ENCODE measurements at places on chromosomes 4 and X.
A peak's percentile ranks its signal among the peaks of the same experiment; 100 is the strongest.

DNA sequence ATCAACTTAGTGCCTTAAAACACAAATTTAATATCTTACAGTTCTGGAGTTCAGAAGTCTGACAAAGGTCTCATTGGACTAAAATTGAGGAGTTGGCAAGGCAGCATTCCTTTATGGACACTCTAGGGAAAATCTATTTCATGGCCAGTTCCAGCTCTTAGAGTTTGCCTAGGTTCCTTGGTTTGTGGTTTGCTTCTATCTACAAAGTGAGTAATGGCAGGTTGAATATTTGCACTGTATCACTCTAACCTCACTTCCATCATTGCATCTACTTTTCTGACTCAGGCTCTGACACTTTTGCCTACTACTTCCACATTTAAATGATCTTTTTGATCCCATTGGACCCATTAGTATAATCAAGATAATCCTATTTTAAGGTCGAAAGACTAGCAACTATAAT lies 64.7 kb upstream of the PCDH10 start:
- no peak for DNase-seq

- DNase-seq = no peak
Observed at GRCh38 chr4:109690690-109691410, 12.4 kb downstream of the CASP6 start.

GRCh38 chrX:45735571-45735970 lies 534.9 kb upstream of the DIPK2B start:
- DNase-seq = no peak

DNA sequence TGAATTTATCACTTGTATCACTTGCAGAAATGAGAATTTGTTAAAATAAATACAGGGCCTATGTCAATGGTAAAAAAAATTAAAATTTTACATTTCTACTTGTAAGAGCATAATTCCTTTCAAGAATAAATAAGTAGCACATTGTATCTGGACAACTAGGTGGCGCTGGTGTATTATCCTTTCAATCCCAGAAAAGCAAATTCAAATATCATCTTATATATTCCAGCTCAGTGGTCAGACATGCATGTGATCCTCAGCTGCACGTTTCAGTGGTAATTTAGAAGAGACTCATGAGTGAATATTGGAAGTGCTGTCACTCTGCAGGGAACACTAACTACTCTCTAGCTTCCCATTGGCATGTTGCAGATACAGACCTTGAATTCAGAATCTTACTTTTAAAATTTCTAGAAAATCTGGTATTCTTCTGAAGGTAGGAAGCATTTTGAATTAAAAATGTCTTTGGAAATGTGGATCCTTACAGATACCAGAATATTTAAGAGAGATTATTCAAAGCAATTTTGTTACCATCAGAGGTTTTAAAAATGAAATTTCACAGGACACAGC lies 1414.7 kb upstream of the TENM3 start:
- DNase-seq = no peak

GRCh38 chrX:130688360-130688759 lies 214.6 kb downstream of the ENOX2 start:
- no peak for DNase-seq

- DNase-seq = no peak
Observed at GRCh38 chrX:53075011-53075410, 7.2 kb upstream of the TSPYL2 start.

DNA sequence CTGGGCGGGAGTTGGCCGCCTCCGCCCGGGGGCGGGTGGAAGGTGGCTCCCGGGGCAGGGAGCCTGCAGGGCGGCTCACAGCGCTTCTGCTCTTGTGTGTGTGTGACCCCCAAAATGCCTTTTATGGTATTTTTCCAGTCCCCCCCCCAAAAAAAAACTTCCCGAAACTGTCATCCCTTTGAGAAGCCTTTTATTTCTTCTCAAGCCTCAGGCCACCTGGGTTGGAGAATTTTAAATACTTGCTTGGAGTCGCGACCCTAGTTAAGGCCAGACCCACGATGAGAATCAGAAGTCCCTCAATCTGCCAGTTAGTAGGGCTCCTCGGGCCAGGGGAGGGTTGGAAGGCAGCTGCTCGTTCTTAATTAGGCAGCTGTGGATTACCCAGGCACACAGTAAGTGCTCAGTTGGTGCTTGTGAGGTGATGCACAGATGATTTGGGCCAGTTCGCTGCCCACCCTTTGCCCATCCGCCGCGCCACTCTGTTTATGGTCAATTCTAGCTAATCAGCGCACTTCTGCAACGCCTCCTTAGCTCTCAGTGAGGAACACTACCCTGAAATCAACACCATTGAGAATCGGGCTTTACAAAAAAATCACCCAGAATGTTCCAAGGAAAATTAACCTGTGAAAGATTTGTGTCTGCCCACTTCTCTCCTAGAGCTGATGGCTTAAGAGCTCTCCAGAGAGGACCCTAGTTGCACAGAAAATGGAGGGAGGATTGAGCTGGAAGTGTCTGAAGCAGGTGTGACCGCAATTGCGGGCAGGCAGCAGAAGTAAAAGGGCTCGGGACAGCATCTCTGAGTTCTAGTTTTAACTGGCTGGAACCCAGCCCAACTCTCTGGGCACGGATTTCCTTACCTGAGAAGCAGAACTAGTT lies 648 bp upstream of the SCD5 start:
- peak; percentile 45 for DNase-seq

GRCh38 chrX:88886908-88887307 lies 139.9 kb downstream of the CPXCR1 start:
- no peak for DNase-seq

DNA sequence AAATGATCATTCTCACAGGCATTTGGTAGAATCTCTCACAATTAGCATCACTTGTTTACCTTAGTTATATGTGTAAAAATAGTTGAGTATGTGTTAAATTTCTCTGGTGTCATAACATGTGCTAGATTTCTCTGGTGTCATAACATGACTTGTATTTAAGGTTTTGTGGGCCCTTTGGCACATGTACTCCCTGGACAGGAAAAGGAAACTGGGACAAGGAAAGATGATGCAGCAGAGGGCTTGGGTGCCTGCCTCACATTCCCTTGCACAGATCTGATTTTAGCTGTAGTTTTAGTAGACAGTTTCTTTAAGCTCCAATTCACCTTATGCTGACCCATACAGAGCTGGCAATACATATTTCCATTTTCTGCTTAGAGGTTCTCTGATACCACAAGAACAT lies 726.0 kb downstream of the C4orf33 start:
- DNase-seq = no peak

DNA sequence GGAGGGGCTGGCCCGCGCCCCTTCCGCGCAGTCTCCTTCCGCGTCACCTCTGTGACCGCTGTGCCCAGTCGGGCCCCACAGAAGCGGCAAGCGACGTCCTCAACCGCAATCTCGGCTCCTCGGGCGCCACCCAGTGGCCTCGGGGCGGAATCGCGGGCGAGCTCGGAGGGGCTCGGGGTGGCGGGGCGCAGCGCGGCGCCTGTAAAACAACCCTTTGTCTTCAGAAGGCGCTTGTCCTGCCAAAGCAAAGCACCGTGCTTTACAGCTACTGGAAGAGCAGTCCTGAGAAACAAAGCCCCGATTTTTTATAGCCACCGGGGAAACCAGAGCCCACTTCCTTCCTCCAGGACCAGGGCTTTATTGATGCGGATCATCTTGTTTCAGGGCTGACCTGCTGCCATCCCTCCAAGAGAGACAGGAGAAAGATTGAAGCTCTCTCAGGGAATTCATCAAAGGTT lies 37.3 kb upstream of the CDKN2AIP start:
- DNase-seq = peak; percentile 90

All from activated CD8-positive, alpha-beta memory T cell treated with anti-CD3 and anti-CD28 coated beads, Interleukin-2, amount 10 ng/mL, durations not matched to agents 7 days and 5 days (primary cell).